ENCODE measurements at places on chromosomes 11 and 22.

GRCh38 chr11:56841210-56841810 lies 92.8 kb upstream of the OR9G4 start:
- peak; percentile 2 for DNase-seq

- DNase-seq: no peak
Measured at GRCh38 chr11:1889941-1890855, 1.5 kb downstream of the PRR33 start.

DNA sequence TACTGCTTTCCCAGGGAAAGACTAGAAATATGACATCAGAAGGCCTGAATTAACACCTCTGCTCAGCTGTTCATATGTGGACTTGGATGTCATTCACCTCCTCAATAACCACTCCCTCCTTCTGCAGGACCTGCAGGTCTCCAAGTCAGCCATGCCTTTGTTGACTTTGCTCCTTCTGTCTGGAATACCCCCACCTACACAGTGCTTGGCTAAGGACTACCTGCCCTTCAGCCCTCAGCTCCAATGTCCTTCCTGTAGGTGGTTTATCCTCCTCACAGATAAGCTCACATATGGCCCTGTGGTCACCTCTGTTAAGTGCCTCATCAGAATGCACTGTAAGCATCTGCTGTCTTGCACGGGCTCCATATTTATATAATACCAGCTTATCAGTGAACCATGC lies 26.4 kb upstream of the FAT3 start:
- DNase-seq: no peak

DNA sequence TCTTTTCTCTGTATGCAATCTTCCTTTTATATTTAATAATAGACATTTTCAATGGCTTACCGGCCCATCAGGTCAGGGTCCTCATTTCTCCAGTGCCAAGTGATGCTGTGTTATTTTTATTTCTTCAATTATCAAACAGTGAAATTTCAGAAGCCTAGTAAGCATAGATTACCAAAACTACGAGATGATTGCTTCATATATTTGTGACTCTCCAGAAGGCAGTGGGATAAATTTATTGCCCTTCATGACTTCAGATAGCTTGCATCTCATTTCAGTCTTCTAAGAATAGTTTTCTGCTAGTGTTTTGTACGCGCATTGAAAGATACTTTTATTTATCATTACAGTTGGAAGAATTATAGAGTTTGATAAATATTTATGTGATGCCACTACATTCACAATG lies 139.6 kb downstream of the FAT3 start:
- no peak for DNase-seq

DNA sequence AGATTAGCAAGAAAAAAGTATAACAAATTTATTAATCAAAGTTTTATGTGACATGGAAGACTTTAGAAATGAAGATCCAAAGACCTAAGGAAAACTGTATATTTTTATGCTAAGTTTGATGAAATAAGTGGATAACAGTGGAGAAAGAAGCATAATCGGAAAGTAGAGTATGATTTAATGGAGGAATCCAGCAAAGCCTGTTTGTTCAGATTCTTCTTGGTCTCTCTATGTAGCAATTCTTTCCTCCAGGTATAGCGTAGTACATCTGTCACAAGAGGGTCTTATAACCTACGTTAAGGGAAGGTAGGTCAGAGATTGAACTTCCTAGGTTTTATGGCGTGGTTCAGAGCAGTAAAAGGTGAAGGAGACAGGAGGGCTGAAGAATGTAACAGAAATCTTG lies 600.6 kb upstream of the CHORDC1 start:
- no peak for DNase-seq

DNA sequence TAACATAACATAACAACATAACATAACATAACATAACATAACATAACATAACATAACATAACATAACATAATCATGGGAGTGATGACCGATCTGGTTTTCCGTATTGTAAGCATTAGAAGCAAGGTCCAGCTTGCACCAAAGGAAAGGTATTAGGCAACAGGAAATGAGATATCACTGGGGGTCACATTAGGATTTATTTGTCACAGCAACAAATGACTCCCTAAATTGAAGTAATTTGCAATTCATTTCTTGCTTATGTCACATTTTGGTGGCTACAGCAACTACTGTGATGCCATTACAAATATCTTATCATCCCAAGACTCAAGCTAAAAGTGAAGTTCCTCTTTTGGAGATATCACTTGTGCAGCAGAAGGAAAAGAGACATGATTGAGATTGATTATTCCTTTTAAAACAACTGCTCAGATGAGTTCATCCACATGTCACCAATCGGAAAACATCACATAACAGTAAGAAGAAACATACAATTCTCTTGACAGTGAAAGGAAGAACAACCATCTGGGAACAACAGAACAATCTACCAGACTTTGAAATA lies 1331.1 kb upstream of the RAG2 start:
- DNase-seq: no peak

- no peak for DNase-seq
Measured at GRCh38 chr11:66973956-66974580, 1.0 kb upstream of the C11orf86 start.

DNA sequence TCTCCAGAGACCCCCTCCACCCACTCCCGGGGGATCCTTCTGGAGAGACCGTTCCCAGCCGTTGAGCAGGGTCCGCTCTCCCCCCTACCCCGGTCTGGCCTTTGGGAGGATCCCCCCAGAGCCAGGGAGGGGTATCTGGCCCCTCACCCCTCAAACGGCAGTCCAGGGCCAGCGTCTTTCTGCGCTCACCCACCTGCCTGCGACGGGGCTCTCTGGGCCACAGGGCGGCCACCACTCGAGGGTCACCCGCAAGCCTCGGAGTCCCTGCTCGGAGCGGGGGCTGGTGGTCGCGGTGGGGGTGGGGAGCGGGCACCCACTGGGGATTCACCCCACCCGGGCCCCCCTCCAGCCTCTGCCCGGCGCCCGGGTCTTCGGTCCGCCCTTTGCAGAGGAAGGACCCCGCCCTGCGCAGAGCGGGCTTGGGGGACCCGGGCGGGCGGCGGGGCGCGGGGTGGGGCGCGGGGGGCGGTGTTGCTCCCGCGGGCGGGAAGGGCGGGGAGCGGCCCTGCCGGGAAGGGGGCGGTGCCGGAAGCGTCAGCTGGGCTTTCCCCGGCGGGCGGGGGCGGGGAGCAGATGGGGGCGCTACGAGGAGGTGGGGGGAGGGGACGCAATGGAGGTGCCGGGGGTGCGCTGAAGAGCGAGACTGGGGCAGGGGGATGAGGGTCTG lies 16.6 kb downstream of the CRELD2 start:
- peak; percentile 45 for DNase-seq

DNA sequence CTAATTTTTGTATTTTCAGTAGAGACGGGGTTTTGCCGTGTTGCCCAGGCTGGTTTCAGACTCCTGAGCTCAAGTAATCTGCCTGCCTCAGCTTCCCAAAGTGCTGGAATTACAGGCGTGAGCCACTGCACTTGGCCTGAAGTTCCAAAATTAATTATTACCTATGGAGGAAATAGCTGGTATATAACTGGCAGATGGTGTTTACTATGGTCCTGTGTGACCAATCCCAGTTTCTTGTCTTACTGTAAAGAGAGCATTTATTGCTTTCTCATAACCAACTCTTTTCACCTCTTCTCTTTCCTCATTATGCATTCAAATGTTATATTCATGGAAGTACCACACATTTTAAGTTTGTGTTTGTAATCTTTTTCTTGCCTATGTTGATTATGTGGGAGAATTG lies 24.2 kb upstream of the ACAT1 start:
- no peak for DNase-seq

- DNase-seq: no peak
Measured at GRCh38 chr11:65439331-65440181, 17.0 kb downstream of the NEAT1 start.

DNA sequence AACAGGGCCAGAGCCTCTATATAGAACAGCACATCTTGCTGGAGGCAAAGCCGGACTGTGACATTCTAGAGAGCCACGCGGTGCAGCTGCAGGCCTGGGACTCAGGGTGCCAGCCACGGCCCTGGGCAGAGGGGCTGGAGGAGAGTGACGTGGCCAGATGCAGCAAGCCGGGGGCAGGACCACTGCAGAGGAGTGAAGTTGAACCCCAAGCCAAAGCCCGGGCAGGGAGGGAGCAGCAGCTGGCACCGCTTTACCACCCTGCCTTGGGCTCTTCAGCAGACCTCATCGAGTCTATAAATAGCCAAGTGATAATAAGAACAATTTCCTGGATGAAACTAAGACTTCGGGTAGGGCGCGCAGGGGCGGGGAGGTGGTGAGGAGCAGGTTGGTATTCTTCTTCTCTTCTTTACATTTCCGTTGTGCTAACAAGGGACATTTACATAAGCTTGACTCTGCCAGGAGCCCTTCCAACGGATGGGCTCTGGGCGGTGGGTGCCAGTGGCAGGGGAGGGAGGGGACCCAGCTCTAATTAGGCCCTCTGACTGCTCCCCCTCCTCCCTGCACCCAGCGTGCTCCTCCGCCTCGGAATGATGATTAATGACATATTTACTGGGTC lies 110.2 kb downstream of the ST3GAL4 start:
- no peak for DNase-seq

- peak; percentile 33 for DNase-seq
Measured at GRCh38 chr11:36292311-36292722, 3.1 kb upstream of the COMMD9 start.

DNA sequence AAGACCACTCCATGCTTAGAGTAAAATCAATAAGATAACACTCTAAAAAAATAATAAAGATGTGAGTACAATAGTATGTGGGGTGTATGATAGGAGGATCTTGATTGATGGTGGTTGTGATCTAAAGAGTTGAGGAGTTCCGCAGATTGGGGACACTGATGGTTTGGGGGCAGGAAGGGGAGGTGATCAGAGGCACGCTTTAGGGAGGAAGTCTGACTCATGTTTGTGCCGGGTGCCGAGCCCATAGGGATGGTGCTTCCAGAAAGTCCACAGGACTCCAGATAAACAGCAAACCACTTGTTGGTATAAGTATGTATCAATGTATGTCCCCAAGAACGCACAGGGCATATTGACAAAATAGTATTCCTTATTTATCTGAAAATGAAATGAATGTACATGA lies 27.5 kb downstream of the LINC01488 start:
- no peak for DNase-seq

GRCh38 chr11:128720522-128720985 lies 26.7 kb downstream of the FLI1 start:
- DNase-seq: no peak

GRCh38 chr11:33259869-33260268 lies 2.7 kb downstream of the HIPK3 start:
- no peak for DNase-seq

DNA sequence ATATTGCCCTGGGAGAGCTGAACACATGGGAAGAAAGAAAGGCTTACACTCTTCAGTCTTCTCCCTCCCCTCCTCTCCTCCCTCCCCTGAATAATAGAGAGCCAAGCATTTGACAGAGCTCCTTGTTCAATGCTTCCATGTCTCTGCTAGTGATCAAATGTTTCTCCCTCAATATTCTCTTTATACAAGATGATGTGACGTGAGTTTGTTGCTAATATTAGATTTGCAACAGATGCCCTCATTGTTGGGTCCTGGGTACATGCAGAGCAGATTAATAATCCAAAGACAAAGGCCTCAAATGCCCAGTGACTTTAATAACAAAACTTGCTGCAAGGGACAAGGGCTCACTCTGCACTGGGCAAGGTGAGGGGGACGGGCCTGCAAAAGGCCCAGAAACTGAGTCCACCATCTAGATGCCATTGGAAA lies 7.1 kb upstream of the ENDOD1 start:
- DNase-seq: no peak

GRCh38 chr22:45762545-45763235 lies 91.1 kb downstream of the ATXN10 start:
- no peak for DNase-seq

- no peak for DNase-seq
Measured at GRCh38 chr11:74015919-74016684, 7.2 kb upstream of the UCP3 start.

- DNase-seq: no peak
Measured at GRCh38 chr11:128310005-128310404, 277.4 kb downstream of the ETS1 start.

GRCh38 chr11:514606-515005 lies 7.6 kb upstream of the RNH1 start:
- no peak for DNase-seq

DNA sequence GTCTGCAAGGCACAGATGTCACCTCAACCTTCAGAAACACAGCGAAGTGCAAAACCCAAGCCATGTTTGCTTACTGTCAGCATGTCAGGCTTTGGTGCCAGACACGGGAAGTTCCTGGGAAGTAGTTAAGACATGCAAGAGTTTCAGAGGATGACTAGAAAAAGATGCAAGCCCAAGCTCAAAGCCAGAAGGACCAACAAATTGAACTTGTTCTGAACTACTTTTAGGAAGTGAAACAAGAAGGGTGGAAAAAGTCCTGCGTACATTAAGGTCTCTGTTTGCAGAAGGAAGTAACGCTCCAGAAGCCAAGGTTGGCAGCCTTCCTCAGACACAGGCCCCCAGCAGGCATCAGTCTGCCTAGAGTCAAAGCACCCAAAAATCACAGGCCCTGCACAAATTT lies 2.6 kb downstream of the AP1B1 start:
- DNase-seq: no peak

GRCh38 chr11:2709429-2709828 lies 9.6 kb upstream of the KCNQ1OT1 start:
- no peak for DNase-seq

- DNase-seq: no peak
Measured at GRCh38 chr22:18121954-18122554, 11.4 kb downstream of the TUBA8 start.

DNA sequence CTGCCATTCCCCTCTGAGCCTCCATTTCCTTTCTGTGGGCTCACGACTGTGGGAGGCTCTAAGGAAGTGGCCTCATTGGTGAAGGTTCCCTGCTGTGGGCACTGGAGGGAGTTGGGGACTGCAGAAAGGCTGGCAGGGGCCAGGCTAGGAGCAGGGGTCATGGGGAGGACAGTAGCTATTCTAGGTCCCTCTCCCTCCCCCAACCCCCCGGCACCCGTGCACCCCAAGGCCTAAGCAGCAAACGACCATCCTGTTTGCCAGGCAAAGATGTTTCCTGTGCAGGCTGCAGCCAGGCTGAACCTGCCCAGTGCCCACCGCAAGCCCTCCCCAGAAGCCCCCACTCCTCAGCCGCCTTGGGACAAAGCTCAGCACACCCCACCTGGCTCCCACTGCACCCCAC lies 189.4 kb downstream of the MN1 start:
- no peak for DNase-seq

GRCh38 chr11:118358071-118358470 lies 1.3 kb upstream of the UBE4A start:
- no peak for DNase-seq

- DNase-seq: no peak
Measured at GRCh38 chr11:65871811-65872548, 620 bp downstream of the EFEMP2 start.

GRCh38 chr11:47004595-47005033 lies 68.1 kb downstream of the CSTPP1 start:
- DNase-seq: no peak

DNA sequence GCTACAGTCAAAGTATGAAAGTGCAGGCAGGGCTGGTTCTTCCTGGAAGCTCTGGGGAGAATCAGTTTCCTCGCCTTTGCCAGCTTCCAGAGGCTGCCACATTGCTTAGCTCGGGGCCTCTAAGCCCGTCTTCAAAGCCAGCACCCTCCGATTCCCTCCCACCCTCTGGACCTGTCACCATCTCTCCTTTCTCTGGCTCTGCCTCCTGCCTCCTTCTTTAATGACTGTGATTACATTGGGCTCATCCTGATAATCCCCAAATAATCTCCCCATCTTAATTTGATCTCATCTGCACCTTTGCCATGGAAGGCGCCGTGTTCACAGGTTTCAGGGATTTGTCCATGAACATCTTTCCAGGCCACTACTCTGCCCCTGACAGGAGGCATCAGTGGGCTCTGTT lies 42.5 kb downstream of the MCM5 start:
- DNase-seq: no peak

- no peak for DNase-seq
Measured at GRCh38 chr22:34783436-34783835, 282.5 kb upstream of the ISX start.

- no peak for DNase-seq
Measured at GRCh38 chr11:57699813-57700212, 12.2 kb downstream of the MED19 start.
